ENCODE measurements at places on chromosomes 5 and 9.

- DNase-seq, result no peak
Measured at GRCh38 chr5:140207250-140207964, 32.4 kb downstream of the CYSTM1 start.

- DNase-seq, result no peak
Measured at GRCh38 chr5:35855187-35855586, 1.5 kb upstream of the IL7R start.

DNA sequence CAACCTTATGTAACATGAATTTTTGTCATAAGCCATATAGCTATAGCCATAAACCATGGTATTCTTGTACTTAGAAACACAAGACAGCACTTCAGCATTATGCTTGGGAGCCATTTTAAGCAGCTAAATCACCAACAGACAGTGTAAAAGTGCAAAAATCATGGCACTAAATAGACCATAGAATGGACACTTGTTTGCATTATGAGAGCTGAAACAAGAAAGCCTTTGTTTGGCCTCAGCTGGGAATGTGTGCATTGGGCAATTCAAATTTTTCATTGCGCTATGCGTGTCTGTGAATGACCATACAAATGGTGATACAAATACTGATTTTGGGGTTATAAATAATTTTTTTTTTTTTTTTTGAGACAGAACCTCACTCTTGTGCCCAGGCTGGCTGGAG, 23.7 kb downstream of the KDM4C start:
- DNase-seq, result no peak

DNA sequence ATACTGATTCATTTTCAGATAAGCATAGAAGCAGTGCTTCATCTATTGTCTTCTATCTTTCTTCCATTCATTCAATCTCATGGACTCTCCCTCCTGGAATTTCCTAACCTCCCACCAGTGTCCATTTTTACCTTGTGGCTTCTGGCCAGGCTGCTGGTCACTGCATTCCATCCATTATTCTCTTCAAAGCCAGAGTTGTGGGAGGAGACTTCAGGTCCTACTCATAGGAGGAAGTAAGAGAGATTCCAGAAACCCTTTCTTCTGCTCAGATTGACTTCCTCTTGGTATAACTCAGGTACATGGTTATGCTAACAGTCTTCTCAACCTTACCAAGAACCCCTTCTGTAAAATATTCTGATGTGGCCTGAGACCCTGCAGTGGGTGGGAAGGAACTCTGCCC, 153.3 kb upstream of the SLC12A2 start:
- DNase-seq, result no peak

GRCh38 chr5:132549576-132549975, 6.3 kb upstream of the IL5 start:
- DNase-seq, result no peak

- no peak for DNase-seq
Measured at GRCh38 chr5:58406394-58406793, 53.5 kb downstream of the PLK2 start.

DNA sequence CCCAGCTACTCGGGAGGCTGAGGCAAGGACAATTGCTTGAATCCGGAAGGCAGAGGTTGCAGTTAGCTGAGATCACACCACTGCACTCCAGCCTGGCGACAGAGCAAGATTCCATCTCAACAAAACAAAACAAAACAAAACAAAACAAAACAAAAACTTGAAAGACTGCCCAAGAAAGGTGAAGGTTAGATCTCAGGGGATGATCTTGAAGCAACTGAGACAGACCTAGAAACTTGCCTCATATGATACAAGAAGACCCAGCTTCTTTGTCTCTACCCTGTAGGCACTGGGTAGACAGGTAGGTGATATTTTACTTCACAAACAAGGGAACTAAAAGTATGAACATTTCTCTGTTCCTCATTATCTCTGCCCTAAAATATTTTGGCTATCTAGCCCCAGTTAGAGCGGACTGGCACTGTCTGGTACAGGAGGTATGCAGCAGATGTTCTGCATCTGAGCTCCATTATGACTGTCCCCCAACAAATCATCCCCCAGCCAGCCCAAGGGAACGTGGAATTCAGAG, 26.3 kb upstream of the SHOC1 start:
- DNase-seq, result no peak

All from BE2C (cell line).